Suppressor macrophage treated with lipopolysaccharide for 1 hour (primary cell): ENCODE measurements at places on chromosomes 16 and 17.

- peak; percentile 92 for DNase-seq
Measured at GRCh38 chr17:36183001-36183971, 6.8 kb upstream of the TBC1D3B start.

DNA sequence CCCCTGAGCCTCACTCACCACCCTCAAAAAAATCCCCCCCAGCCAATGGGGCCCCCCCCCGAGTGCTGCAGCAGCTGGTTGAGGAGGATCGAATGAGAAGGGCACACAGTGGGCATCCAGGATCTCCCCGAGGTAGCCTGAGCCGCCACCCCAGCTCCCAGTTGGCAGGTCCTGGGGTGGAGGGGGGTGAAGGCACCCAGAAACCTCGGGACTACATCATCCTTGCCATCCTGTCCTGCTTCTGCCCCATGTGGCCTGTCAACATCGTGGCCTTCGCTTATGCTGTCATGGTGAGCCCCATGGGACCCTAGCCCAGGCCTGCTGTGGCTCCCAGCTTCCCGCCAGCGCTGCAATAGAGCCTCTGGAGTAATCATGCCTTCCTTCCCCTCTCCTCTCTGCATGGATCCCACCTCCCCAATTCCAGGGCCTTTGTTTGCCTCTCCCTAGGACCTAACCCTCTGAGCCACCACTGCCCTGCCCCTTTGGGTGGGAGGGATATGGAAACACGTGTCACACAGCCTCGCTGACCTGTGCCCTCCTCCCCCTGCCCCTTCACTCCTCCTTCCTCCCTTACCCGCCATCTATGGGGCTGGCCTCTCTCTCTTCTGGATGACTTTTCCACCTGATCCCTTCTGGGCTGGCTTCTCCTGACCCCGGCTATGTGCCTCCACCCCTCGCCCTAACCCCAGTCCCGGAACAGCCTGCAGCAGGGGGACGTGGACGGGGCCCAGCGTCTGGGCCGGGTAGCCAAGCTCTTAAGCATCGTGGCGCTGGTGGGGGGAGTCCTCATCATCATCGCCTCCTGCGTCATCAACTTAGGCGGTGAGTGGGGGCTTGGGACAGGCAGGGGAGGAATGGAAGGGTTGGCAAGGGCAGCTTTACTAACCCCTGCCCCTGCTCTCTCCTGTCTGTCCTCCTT is 1.9 kb downstream of the PRRT2 start:
- no peak for DNase-seq

DNA sequence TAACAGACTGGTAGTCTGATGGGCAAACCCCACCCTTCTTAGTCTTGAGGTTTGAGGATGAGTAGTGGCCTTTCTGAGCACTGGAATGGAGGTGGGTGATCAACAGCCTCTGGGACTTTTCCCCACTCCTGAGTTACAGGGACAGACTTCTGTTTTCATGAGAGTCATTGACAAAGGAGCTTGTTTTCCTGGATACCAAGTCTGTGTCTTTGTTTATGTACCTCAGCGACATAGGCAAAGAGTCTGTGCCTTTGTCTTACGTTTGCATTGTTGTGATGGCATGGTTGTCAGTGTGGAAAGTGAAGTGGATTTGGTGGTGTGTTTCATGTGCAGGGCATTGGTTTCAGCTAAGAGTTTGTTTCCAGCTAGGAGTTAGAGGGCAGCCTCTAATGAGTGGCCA is 17.5 kb downstream of the EPN2 start:
- DNase-seq = no peak

DNA sequence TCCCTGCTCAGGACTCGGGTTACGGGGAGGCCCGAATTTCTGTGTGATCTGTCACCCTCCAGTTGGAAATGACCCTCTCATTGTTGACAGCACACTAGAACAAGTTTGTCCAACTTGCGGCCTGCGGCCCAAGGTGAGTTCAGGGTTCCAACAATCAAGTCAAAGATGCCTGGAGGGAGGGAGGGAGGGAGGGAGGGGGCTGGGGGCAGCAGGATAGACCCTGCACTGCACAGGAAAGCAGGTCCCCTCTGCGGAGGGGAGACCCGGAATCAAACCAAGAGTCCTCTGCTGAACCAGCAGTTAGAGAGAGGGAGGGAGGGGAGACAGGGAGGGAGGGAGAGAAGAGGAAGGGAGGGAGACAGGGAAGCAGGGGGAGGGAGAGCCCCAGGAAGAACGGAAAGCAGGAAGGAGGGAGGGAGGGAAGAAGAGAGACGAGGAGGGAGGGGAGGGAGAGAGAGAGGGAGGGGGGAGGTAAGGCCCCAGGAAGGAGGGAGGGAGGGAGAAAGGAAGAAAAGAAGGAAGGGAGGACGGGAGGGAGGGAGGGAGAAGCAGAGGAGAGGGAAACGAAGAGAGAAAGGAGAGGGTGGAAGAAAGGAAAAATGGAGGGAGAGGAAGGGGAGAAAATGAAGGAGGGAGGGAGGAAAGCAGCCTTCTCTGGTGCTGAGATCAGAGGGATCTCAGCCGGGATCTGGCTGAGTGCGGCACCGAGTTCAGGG is 96.7 kb upstream of the CDH5 start:
- DNase-seq = no peak

GRCh38 chr16:23753908-23754593 is 775 bp upstream of the CHP2 start:
- DNase-seq = no peak

GRCh38 chr17:7943291-7943690 is 11.3 kb downstream of the CNTROB start:
- no peak for DNase-seq

DNA sequence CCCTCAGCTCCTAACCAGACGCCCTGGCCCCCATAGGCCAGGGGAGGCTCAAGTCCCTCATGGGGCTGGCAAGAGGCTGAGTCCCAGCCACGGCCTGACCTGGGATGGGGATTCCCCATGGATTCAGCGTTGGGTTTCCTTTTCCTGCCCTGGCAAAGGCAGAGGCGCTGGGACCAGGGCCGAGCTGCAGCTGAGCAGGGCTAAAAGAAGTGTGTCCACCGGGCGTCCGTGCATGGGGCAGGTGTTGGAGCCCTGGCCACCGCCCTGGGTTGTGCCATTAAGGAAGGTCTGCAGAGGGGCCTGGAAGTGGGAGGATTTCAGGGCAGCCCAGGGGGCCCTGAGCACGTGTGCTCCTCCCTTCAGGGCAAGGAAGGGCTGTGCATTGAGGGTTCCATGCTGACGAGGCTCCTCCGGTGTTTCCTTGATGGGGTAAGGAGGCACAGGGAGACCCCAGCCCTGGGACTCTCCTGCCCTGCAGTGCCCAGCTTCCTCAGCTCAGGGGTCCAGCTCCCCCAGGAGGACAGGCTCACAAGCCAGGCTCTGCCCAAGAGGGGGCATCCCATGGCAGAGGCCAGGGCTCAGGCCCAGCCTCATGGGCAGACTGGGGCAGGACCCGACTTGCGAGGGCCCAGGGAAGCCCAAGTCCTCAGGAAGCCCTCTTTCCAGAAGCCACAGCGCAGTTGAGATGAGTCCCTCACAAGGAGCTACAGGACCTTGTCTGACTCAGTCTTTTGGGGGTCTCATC is 10.1 kb downstream of the TBC1D26 start:
- DNase-seq = no peak

DNA sequence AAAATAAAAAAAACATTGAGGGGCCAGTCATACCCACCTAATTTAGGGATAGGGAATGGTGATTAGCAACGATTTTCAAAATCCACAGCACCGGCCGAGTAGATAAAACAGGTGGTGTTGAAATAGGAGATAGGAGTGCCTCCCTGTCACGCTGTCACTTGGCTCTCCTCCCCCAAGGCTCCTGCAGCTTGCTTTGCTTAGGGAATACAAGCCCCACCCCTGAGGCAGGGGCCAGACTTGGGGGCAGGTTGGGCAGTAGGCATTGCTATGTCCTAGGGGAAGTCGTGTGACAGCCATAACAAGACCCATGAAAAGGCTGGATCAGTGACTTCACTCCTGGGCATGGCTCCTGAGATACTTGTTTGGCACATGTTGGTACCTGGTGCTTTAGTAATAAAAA is 25.8 kb downstream of the POLR2A start:
- no peak for DNase-seq

DNA sequence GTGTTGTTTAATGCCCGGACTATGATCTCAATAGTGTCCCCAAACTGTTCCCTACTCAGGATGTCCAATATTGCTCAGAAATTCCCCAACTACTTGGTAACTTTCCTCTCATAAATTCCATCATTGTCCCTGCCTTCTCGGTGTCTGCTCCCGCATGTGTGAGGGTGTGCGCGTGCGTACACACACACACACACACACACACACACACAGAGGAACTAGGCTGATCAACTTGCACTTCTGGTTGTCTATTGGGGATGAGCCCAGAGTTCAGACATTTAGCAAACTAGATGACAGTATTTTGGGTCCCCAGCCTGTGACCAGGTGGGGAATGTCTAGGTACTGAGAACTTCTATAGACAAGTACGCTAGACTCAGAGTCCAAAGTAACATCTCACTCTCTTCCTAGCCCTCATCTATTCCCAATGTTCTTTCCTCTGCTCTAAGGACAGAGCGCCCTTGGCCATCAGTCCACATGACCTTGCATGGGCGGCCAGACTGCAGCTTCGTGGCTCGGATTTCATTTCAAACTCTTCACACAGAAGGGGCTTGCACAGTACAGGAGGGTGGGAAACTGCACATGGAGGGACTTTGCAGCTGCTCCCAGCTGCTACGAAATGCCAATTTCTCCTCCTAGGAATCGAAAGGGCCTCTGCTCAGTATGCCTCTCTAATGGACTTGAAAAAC is 5.3 kb downstream of the HS3ST3A1 start:
- no peak for DNase-seq

DNA sequence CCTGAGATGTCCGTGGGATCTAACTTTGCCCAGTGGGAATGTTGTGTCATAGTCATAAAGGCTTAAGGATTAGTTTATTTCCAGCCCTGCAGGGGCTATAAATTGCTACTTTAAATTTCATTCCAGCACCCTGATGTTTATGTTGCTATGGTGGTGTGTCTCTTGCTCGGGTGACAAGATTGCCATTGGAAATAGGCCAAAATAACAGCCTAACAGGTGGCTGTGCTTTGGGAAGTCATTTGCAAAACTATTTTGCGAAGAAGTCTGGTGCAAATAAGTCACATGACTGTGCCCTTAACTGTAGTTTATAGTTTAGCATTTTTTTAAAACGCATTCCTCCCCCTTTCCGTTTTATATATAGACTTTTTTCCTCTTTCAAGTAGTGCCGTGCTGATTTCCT is 23.1 kb downstream of the PITPNC1 start:
- DNase-seq = no peak

DNA sequence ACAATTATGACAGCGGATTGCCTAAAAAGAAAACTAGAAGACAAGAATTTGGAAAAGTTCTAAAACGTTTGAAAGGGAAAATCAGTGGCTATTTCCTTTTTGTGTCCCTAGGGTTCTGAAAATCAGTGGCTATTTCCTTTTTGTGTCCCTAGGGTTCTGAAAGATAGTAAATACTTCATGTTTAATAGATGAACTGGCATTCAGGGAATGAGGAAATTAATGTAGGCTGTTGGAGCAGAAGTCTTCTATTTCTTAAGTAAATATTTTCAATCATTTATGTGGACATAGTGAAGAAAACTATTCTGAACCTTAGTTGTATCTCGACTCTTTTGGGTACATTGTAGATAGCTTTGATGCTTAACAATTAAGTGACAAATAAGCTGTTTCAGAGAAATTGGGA is 78.9 kb downstream of the SHISA6 start:
- DNase-seq = no peak

DNA sequence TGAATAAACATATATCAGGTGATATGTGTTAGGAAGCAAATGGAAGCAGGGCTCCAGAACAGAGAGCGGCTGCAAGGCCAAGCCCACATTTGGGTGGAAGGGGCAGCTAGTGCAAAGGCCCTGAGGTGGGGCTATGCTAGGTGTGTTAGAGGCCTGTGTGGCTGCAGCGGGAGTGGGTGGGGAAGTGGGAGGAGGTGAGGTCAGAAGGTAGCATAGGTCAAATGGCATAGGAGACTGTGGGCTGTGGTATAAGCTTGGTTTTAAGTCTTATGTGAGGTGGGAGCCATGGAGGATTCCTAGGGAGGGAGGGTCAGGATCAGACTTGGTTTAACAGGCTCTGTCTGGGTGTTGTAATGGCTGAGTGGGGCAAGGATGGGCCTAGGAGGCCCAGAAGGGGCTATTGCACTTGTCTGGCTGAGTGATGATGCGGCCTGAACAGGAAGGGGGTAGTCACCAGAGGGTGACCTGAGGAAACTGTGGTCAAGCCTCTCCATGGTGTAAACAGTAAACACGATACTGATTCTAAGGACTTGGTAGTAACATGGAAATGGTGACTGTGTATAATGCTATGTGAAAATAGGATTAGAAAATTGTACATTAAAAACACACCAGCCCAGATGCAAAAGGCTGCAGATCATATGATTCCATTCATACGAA is 31.1 kb downstream of the RAI1 start:
- peak; percentile 54 for DNase-seq

- DNase-seq = peak; percentile 62
Measured at GRCh38 chr16:14249291-14250032, 178.3 kb downstream of the MRTFB start.

DNA sequence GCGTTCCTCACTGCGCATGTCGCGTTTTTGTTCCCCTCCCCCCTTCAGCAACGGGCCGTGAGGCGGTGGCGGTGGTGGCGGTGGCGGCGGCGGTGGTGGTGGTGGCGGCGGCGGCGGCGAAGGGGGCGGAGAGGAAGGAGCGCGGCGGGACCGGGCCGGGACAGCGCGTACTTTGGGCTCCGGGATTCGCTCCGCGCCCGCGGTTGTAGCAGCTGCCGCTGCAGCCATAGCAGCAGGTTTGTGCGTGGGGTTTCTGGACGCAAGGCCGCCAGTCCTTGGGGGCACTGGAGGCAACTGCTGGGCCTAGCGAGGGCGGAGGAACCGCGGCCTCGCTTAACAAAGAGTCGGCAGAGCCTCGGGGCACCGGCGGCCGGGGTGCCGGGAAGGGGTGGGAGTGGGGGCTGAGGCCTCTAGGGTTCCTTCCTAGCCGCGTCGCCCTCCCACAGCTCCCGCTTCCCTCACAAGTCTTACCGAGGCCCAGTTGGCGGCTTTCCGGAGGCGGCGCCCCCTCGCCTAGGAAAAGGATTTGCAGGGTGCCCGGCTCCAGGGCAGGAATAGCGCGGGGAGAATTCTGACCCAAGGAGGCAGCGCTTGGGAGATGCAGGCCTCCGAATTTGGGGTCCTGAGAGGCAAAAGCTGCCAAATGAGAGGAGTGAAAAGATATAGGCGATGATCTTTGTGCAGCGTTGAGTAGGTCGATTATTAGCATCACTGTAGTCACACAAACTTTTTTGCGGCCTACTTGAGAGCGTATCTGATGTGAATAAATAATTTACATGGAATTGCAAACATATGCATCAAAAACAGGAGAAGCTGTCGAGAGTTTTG is at the start of gene DDX42:
Gene DDX42, plus strand, starts transcription at position 30 of the 828 bp plus-strand sequence. CDS start 12,880 bp downstream, outside the sequence.
- no peak for DNase-seq

- no peak for DNase-seq
Measured at GRCh38 chr17:76354747-76355310, 1.1 kb upstream of the PRPSAP1 start.

DNA sequence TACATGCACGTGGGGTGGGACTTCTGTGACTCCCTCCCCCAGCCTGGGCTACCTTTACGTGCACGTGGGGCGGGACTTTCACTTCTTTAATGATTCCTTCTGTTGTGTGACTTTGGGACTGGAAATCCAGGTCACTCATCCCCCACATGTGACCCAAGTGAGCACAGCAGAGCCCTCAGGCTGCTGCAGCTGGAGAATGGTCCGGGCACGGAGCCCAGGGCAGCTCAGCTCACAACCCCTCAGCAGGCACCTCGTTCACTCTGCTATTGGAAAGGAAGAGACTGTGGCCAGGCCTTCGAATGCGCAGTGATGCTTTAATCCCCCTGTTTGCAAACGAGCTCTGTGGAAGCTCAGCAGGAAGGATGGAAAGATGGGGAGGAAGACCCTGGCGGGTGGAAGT is 14.7 kb downstream of the DBNDD1 start:
- DNase-seq = no peak
